Spleen (tissue), 13 donors: ENCODE measurements at places on chromosomes 12 and 14. TPM values are rescaled to one million over a fixed set of nuclear protein-coding genes. Genes with fewer than 3 reads are reported as not detected.

- DNase-seq = no peak
These were observed 251.5 kb downstream of the FOXN3 start for GRCh38 chr14:89165189-89166181.

GRCh38 chr12:108394196-108394595, 55.1 kb upstream of the CMKLR1 start:
- no peak for DNase-seq

DNA sequence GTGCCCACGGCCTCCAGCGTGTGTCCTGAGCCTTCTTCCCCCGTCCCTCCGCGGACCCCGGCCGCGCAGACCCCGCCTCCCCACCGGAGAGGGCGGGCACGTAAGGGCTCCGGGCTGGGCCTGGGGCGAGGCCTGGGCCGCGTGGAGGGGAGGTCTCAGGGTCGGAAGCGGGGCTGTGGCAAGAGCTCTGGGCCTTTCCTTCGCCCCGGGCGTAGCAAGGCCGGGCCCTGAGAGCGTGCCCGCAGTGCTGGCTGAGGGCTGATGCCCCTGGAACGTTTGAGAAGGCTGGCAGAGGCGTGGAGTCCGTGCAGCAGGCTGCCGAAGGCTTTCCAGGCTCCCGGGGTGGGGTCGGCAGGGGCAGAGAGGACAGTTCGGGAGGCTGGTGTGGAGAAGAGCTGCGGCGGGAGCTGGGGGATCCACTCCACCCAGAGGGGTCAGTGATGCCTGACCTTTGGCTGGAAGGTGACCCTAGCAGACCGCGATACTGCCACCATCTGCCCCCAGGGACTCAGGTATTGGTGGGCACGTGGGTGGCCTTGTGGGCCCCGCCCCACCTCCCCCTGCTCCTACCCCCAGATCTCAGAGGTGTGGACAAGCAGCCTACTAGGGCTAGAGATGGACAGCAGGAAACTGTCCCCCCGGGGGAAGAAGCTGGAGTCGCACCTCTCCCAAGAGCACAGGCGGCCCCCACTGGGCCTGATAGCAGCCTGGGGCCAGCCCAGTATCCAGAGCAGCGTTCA, 558 bp downstream of the TEX22 start:
- no peak for DNase-seq

DNA sequence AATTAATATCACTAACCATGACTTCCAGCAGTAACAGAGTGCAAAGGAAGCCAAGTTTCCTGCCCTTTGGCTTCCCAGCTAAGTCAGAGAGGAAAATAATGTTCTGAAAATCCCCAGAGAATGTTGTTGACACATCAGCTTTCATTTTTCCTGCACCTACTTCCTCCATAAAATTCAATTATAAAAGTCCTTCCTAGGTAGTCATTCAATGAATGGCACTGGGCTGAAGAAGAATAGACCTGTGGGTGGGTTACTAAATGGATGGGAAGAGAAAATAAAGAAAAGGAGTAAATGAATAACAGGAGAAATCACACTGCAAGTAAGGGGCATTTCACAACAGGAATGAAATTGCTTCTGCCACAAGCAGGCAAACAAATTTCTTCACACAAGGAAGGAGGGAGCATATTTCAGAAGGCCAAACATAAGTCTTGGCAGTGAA, 73.2 kb upstream of the MDM1 start:
- DNase-seq = no peak

DNA sequence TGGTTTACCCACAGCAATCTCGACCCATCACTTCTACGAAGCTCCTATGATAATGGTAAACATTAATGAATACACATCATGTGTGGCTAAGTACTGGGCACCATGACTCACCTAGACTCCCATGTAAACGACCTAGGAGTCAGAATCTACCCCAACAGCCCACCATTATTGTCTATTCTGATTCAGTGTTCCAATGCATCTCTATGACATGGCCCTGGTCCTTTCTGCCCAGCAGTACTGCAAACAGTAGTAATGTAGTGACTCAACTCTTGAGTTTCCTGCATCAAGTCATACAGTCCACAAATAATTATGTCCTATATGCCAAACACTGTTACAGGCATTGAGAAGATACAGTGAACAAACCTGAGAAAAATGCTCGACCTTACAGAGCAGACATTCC, 14.6 kb downstream of the GTF2A1 start:
- DNase-seq = no peak

DNA sequence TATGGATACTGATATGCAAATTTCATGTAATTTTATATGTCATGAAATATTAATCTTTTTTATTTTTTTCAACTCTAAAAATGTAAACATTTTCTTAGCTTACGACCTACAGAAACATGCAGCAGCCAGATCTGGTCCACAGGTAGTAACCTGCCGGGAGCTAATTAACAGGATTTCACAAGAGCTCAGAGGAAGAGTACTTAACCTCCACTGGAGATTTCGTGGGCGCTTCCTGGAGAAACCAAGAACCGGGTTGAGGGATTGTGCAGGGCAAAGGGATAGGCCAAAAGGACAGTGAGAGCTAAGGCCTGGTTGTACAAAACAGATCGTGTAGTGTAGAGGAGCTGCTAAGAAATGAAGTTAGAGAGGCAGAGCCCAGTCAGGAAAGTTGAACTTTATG, 315.7 kb downstream of the PAWR start:
- no peak for DNase-seq

DNA sequence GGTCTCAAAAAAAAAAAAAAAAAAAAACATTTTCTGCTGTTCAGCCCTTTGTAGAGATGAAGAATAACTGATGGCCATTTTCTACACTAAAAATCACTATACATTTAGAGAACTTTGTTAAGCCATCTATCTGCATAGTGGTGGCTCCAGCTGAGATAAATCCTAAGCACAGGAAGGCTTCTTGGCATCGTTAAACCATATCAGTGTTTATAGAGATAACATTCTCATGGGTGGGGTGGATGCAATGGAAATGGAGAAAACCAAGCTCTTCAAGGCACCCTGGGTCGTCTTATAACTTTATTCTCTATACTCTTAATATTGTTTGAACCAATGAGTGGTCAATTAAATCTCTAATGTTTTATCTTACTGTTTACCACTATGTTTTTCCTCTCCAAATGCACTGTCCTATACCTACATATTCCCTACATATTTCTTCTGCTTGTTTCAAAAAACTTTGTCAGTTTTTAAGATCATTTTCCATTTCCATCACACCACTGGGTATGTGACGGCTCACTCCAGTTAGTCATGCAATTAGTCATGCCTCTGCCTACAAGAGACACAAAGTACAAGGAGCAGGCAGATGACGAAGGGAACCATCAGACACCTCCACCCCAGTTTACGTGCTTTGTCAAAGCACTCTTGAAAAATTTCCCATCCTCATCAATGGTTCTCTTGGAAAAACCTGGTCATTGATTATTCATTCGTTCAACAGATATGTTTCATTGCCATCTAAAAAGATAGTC, 119.3 kb upstream of the OVCH1 start:
- DNase-seq = no peak

DNA sequence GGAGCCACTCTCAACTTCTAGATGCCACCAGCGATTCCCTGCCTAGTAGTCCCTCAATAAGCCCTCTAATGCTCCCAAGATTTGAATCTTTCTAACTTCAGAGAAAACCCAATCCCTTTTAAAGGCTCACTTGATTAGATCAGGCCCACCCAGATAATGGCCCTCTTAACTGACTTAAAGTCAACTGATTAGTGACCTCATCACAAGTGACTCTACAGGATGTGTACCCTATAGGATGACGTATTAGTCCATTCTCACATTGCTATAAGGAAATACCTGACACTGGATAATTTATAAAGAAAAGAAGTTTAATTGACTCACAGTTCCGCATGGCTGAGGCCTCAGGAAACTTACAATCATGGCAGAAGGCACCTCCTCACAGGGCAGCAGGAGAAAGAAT, 49.1 kb downstream of the ANKS1B start:
- no peak for DNase-seq

DNA sequence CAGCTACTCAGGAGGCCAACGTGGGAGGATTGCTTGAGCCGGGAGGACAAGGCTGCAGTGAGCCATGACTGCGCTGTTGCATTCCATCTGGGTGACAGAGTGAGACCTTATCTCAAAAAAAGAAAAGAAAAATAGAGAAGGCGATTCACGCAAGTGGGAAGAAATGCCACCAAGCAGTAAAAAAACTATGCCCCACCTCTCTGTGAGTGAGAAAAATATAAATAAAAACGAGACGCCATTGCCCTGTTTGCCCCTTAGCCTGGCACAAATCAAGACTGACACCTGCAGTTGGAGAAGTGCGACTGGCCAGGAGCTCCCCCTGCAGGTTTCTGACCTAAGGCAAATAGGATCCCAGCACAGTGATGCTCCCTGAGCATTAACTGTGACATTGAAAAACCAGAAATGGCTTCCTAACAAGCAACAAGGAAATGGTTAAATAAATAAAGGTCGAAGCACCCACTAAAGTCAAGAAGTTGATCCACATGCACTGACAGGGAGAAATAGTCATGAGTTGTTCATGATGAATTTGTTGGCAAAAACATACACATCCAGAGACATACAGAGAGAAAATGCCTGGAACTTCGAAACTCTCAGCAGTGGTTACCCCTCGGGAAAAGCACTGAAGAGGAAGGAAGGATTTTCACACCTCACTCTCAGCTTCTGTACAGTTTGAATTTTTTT, 21.1 kb downstream of the GSC start:
- DNase-seq = peak; percentile 37

GRCh38 chr14:53055003-53055402, 98.1 kb downstream of the DDHD1 start:
- no peak for DNase-seq

DNA sequence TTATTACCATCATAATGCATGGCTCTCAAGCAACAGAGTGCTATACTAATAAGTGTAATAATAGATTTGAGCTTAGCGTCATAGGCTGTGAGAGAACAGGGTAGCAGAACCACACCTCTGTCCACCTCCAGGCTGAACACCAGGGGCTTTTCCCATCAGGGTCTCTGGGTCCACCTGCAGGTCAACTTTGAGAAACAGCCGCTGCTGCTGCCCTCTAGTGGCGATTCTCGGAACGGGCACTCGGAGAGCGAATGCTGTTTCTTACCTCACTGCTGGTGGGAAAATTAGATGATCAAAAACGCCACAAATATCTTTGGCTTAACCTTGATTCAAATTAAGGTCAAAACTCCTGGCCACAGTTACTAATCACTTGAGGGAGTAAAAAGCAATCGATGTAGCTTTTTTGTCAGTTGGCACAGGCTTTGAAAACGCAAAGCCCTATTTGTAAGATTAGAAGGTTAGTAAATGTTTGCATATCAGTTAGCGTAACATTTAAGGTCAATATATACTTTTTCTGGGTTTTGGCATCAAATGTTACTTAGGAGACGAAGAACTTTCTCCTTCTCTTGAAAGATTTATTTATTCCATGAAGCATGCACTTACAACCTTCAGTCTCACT, 127.9 kb upstream of the TMEM132D start:
- peak; percentile 80 for DNase-seq

GRCh38 chr14:99579120-99579836, 24.7 kb downstream of the CCDC85C start:
- no peak for DNase-seq

DNA sequence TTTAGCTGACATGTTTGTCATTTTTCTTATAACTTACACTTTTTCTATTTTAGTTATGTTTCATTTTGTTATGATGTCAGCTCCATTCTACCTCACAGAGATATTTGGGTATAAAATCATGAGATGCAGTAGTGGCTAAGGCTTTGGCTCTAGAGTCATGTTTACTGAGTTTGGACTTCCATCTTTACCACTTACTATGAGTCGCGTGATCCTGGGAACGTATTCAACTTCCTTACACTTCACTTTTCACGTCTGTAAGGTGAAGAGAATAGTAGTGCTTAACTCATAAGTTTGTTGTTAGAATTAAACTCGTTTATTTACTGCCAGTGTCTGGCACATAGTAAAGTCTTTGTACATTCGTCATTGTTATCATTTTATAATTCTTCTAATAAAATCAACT, 126.3 kb downstream of the ERC1 start:
- no peak for DNase-seq

DNA sequence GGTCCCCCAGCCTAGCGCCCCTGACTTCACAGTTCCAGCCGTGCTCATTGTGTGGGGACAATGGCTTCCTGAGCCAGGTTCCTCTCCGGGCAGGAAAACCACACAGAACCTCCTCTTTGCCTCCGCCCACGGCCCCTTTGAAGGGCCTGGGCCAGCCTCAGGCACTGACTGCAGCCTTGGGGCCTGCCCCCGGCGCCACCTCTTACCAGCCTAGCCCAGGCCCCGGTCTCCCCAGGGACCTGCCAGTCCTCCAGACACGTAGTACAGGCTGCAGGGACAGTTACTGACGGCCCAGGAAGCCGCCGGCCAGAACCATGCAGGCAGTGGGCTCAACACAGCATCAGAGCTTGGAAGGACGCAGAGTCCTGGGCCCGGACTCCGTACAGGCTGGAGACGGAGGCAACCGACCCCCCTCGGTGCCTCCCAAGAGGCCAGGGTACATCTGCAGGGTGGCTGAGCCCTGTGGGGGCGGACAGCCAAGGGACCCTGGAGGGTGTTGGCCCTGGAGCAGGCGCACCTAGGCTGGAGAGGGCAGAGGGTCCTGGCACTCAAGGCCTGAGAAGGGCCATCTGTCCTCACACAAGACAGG, 20.9 kb upstream of the NUDT14 start:
- DNase-seq = no peak

GRCh38 chr14:74476607-74477006, 16.5 kb downstream of the NPC2 start:
- DNase-seq = no peak

DNA sequence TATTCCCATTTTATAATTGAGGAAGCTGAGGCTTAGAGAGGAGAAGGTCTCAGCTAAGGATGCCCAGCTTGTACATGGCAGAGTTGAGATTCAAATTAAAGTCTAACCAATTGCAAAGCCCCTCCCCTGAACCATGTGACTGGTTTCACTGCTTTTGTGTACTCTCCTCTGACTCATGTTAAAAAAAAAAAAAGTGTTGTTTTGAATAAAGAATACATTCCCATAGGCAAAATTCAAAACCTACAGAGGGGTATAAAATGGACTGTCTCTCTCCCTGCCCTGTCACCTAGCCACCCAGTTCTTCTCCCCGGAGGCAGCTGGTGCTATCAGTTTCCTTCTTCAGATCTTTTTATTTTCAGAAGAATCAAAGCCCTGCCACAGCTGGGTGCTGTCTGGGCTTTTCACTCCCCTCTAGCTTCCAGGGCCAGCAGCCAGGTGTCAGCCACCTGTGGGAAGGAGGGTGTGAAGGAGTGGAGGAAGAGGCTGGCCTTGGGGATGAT, 5.4 kb downstream of the PSMD9 start:
- DNase-seq = no peak

The TIMM9 gene
- 48.2 TPM for total RNA-seq

The DHRS2 gene
- 18.0 TPM for total RNA-seq

The SERPINA4 gene
- total RNA-seq = not detected

The RHOJ gene
- total RNA-seq = 12.0 TPM

The PLCZ1 gene
- total RNA-seq = not detected

The CEBPE gene
- 9.6 TPM for total RNA-seq

The SLC25A21 gene
- total RNA-seq = 0.34 TPM

The EEA1 gene
- 18.6 TPM for total RNA-seq

The HSPB8 gene
- total RNA-seq = 69.7 TPM
